Retina (tissue), 1 donor: ENCODE measurements at places on chromosomes 6 and 20.

DNA sequence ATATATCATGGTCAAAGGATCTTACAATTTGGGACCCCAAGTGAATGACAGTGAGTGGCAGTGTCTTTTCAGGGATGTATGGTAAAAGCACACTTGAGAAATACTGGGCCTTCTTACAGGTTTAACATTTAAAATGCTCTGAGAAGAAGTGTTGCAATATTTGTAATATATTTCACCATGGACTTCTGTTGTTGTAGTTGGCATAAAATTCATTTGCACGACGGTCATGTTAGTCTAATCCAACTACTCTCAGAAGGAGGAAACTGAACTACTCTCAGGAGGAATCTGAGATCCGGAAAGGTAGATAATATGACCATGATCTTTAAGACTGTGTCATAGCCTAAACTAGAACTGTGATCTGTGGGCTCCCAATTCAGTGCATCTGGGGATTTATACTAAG is 700.1 kb downstream of the HDGFL1 start:
- no peak for DNase-seq

DNA sequence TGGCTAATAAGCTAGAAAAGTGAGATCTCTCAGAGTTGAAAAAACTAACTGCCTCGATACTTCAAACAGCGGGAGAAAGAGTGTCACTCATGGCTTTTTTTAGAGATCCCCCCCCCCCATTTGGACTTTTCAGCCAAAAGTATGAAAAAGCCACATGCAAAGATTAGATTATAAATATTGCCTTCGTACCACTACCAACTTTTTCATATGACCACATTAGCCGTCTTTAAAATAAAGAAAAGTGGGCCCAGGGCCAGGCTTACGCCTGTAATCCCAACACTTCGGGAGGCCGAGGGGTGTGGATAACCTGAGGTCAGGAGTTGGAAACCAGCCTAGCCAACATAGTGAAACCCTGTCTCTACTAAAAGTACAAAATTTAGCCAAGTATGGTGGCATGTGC is 4.4 kb downstream of the PGK2 start:
- DNase-seq = no peak

DNA sequence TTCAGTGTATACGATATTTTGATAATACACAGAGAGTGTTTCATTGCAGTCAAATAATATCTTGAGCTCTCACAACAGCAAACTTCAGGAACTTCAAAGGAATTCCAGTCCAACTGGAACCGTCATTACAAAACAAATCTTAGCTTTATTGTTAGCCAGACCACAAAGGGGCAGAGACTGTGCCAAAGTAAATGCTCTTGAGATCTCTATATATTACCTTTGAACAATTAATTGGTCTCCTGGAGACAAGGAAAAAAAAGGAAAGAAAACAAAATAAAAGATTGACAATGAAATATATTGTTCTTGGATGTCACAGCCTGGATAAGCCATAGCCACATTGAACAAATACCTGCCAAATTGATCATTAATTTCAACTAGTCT is 70.0 kb downstream of the FOXC1 start:
- DNase-seq = no peak

DNA sequence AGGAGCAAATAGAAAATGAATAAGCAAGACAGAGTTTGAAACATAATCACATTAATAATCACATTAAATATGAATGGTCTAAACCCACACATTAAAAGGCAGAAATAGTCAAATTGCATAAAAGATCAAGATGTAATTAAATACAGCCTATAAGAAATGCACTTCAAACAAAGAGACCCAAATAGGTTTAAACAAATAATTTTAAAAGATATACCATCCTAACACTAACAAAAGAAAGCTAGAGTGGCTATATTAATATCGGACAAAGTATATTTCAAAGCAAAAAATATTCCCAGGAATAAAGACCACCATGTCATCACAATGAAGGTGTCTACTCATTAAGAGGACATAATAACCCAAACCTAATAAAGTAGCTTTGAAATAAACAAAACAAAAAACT is 140.2 kb downstream of the WDR27 start:
- no peak for DNase-seq

- no peak for DNase-seq
Measured at GRCh38 chr6:79613912-79614311, 17.2 kb upstream of the SH3BGRL2 start.

- DNase-seq = no peak
Measured at GRCh38 chr6:7313505-7314165, 636 bp upstream of the SSR1 start.

- no peak for DNase-seq
Measured at GRCh38 chr6:76533661-76534060, 461.2 kb upstream of the IMPG1 start.

DNA sequence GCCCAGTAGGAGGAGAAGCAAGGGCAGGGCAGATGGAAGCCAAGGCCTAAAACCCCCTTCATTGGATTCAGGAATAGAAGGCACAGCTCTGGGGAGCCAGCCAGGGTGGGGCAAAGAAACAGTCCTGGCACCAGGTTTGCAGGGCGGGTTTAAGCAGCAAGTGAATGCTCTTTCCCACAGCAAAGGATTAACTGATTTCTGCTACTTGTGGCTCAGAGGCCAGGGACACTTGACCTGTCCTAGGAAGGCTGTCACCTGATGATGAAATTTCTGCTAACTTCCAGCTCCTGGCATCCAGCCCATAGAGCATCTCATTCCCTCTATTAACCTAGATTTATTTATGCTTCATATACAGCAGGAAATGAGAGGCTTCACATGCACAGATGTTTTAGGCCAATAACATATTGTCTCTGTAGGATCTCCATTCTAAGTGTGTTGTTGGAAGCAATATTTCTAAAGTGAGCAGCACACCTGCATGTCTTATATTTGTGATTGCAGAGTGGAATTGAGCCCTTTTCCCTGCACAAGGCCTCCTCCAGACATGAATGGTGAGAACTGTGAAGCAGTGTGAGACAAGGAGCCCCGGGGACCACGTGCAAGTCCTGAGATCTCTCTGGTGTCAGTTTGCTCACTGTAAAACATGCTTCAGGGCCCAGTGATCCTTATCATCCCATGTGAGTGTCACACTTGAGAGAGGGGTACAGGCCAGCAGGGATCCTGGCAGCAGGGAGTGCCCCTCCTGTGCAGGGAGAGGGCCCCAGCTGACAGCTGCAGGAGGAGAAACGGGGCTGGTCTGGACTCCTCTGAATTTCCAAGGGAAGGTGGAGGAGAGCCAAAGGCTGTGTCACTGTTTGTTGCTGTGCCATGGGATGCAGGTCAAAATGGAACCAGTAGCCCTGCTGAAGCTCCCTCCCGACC is 41.1 kb upstream of the CST5 start:
- DNase-seq = no peak

GRCh38 chr6:37860226-37860839 is 40.8 kb downstream of the ZFAND3 start:
- DNase-seq = no peak
